T47D (cell line): ENCODE measurements at places on chromosomes 1 and 21.

DNA sequence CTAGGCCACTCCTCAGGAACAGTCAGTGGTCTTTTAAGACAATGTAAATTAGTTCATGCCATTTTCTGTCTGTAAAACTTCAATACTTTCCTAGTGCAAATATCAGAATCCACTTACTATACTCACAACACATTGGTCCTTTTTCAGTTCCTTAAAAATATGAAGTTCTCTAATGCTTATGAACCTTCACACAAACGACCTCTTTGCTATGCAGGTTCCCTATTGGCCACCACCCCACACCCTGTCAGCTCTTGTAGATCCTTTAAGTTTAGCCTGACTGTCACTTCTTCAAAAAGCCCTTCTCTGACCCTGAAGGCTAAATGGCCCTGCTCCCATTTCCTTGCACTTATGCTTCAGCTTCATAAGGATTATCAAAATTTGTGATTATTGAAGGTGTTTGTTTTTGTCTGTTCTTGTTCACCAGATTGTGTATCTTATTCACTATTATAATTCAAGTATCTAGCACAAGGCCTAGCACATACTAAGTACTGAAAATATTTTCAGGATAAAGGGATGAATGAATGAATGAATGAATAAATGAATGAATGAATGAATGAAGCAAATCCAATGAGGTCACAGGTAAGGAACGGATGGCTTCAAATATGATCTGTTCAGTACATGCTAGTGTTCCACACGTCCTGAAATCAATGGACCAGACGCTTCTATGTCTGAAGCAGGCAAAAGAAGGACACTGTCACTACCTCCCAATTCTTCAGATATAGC, 373.9 kb downstream of the VAV3 start:
- no peak for DNase-seq

DNA sequence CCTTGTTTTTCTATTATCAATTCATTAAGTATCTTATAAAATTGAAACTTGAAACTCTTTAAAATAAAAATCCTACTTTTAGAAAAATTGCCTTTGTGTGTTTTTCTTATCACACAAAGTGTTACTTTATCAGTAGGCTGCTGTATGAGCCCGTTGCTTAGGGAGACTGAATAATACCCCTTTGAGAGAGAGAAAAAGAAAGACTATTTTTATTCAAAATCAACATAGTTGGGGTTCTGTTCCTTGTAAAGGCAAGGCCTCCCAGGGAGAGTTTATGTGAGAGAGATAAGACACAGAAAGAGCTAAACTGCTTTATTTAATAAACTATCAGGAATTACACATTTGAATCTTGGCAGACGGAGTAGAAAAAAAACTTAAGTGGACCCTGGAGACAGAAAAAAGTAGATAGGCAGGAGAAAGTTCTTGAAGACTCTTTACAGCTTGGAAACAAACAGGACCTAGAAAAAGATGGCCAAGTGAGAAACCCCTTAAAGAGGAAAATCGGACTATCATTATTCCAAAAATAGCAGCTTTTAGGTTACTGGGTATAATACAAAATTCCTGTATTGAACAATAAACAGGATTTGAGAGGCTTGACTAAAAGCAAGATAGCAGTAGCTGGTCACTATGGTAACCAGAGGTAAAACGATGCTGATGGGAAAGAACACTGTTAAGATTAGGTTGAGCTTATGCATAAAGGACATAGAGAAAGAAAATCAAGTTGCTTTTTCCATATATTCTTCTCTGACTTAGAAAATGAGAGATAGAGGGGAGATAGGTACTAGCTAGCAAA, 170.9 kb downstream of the LRRC7 start:
- no peak for DNase-seq

GRCh38 chr1:165444897-165445370, at the start of gene RXRG:
Gene RXRG (minus strand): TSS chr1:165445126. CDS start chr1:165444893, 233 bp downstream.
- no peak for DNase-seq

GRCh38 chr1:78340006-78340405, 150.8 kb upstream of the PTGFR start:
- no peak for DNase-seq

GRCh38 chr1:200526709-200527612, 93.6 kb downstream of the KIF14 start:
- DNase-seq = no peak

DNA sequence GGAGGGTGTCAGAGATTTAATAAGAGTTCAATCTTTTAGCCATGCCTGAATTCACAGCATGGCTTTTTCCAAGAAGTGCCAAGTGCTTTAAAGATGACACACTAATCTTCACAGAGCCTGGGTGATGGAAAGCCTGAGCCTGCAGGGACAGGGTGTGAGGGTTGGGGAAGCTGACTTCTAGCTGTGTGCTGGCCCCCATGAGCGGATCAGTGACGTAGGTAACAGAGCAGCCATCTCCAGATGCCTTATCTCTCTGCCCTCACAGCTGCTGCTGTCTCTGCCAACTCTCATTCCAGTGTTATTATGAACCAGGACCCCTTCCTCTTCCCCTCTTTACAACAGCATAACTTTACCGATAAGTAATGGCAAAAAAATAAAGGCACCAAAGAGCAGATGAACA, 30.6 kb downstream of the FAM78B start:
- no peak for DNase-seq

DNA sequence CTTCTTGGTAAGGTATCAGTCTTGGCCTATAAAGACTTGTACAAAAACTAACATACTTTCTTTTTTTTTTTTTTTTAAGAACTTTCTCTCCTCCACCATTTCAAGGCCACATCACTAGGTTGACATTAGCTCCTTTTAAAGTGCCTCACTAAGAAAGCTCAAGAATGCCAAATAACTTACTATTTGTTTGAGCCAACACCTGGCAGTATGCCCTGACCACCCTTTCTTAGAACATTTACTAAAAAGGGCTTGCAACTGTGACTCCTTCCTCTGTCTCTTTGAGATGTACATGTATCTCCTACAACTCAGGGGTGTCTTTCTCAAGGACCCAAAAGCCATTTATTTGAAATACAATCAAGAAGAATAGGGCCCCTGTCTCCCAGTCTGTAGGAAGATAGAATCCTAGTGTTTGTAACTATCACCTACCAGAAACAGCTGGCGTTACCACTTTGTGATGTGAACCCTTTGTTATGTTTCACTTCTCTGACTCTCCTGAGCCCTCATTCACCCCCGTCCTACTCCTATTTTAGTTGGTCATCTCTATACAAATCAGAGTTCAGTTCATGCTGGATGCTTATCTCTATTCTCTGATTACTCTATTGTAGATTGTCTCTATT, 12.2 kb upstream of the SAMD13 start:
- DNase-seq = no peak

GRCh38 chr1:57063406-57064125, 97.8 kb upstream of the C8B start:
- no peak for DNase-seq

GRCh38 chr1:209808059-209808581, 2.2 kb upstream of the IRF6 start:
- no peak for DNase-seq

- DNase-seq = peak; percentile 62
Measured at GRCh38 chr1:203649999-203650836, 23.6 kb downstream of the ATP2B4 start.

DNA sequence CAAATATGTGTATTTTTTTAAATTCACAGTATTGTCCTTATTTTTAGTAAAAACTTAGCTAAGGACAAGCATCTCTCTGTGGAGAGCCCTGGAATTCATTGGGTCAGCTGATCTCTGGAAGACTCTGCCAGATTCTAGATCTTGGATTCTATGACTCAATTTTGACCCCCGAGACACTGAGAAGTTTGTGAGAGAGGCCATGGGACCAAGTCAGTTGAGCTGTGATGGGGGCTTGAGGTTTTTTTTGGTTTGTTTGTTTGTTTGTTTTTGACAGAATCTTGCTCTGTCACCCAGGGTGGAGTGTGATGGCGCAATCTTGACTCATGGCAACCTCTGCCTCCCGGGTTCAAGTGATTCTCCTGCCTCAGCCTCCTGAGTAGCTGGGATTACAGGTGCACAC, 13.5 kb downstream of the SHISA4 start:
- DNase-seq = no peak

- no peak for DNase-seq
Measured at GRCh38 chr1:152886085-152886484, 8.0 kb downstream of the SMCP start.

- DNase-seq = no peak
Measured at GRCh38 chr21:35606146-35606545, 454.2 kb downstream of the SETD4 start.

DNA sequence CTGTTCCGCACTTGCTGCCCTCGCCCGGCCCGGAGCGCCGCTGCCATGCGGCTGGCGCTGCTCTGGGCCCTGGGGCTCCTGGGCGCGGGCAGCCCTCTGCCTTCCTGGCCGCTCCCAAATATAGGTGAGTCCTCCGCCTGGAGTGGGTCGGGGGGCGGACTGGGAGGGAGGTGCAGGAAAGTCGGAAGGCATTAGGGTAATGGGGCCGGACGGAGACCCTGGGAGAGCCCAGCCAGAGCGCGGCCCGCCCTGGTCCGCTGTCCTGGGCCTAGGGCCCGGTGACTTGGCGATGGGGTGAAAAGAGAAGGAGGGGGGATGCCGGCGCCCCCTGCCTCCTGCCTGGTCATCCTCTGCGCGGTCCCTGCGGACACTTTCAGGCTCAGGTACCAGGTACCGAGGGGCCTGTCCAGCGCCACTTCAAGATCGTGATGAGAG, 243 bp downstream of the ADAM15 start:
- no peak for DNase-seq

GRCh38 chr1:224170748-224171478, 12.1 kb upstream of the DEGS1 start:
- peak; percentile 79 for DNase-seq

- no peak for DNase-seq
Measured at GRCh38 chr1:235409042-235409820, 42.0 kb downstream of the TBCE start.

DNA sequence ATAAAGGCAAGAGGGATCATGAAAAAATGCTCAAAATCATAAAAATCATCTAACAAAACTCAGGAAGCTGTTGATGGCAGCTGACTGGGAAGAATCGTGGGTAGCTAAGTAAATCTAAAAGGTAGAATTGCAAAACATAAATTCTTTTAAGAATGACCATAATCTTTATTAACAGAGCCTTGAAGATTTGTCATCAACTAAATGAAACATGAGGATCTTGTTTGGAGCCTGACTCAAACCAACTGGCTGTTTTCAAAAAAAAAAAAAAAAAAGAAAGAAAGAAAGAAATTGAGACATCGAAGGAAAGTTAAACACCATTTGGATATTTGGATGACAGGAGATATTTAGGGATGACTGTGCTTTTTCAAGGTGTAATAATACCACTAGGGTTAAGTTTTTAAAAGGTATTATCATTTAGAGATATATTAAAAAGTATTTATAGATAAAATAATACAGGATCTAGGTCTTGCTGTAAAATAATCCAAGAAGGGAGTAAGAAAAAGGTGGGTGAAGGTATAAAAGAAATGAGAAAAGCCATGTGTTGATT, 48.6 kb downstream of the CD34 start:
- DNase-seq = no peak

- DNase-seq = no peak
Measured at GRCh38 chr1:210908257-210908656, 225.7 kb downstream of the KCNH1 start.

GRCh38 chr1:89755591-89755990, 65.2 kb upstream of the LRRC8D start:
- DNase-seq = no peak

DNA sequence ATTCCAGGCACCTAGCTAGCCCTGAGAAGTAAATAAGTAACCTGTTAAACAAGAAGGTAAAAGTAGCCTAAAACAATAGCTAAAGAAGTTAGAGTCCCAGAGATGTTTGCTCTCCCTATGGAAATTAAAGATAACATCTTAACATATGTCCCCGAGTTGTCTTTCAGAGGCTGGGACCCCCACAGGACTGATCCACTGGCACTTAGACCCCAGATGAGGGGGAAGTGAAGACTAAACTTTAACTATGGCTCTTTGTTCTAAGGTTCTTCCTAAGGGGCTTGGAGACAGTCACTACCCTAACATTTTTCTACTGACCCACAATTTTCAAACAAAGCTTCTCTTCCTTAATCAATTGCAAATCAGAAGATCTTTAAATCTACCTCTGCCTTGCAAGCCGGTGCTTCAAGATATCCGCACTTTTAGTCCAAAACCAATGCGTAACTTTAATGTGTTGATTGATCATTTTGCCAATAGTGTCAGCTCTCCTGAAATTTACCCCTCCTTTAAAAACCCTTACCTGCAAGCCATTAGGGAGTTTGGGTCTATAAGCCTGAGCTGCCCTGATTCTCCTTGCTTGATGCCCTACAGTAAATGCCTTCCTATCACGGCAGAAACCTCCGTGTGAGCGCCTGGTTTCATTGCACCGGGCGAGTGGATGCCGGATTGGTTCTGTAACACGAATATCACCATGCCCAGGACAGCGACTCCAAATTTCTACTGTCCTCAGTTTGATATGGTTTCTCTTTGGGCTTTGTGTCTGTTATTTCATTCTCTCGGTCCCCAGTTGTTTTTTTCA, 404.4 kb downstream of the SIPA1L2 start:
- DNase-seq = no peak

DNA sequence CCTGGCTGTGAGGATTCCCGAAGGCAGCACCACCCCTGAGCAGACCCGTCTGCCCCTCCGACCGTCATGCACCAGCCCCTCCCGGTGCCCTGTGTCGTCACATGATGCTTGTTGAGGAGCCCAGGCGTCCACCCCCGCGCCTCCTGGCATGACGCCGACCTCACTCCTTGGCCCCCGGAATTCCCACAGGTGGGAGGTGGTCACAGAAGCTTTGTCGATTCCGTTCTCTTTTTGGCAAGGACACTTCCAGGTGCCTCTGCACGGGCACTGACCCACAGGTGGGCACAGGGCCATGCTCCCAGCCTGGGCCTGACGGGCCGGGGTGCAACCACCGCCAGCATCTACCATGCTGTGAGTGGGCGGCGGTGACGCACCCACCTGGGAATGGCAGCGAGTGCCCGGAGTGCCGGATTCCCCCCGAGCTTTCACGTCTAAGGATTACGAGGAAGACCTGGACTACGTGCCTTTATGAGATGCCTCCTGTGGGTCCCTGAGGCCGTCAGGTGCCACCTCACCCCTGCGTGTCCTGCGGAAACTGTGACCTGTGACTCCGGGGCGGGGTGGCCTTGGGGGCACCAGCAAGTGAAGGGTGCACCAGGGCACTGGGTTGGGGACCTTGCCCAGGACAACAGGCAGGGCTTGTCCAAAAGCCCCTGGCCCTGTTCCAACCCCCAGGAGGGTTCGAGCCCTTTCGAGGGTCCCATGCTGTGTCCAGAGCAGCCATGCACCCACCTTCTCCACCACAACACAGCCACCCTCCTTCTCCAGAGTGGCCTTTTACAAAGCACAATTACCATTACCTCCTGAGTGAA, 31.4 kb upstream of the COL6A1 start:
- no peak for DNase-seq

GRCh38 chr21:36816561-36817130, 117.7 kb downstream of the SIM2 start:
- no peak for DNase-seq

DNA sequence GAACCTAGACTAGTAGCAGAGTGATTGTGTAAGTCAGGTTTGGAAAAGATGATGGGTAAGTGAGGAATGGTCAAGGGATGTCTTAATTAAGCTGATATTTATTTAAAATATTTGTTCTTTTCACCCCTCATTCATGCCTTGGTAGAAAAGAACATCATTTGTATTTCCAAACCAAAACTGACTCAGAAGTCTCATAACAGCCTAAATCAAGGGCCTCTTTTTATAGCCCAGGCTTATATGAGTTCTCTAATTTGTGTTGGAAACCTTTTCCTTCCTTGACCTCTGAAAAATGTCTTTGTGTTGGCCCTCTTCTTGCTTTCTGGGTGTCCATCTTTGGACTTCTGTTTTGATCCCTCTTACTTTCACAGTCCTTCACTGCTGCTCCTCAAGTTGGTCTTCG, 1428.2 kb downstream of the MRPL39 start:
- DNase-seq = no peak
